ENCODE measurements at places on chromosomes 4 and X.
A peak's percentile ranks its signal among the peaks of the same experiment; 100 is the strongest.

DNA sequence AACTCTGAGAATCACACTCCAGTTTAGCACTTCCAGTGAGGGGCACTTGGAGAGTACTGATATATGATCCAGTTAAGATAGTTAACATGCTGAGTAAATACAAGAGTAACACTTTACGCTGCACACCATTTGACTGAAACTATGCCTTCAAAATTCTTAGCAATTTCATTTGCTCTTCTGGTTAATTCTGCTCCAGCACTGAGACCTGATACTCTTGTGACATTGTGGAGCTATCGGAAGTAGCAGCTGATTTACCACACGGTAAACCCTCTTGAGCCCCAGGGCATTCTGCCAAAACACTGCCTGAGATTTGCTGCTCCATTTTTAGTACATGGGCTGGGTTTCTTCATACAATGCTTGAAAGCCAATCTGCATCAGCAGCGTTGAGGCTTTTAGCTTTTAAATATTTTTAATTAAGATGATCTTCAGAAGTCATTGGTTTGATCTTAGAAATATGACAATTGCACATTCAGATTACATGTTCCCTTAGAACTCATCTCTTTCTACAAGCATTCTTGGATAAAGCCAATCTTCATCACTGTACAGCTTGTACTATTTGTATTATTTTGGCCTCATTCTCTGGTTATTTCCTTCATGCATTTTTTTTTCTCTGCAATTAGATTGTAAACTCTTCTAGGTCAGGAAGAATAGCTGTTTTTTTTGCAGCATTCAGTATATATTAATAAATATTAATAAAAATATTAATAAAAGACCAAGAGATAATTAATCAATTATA is 67.8 kb upstream of the ETNPPL start:
- no peaks in the 10 kb centered on the region for H3K36me3 ChIP-seq
- no peaks in the 10 kb centered on the region for H3K4me1 ChIP-seq
- no peak overlapping the region for H3K27ac ChIP-seq
- no peak for DNase-seq
- H3K27me3 ChIP-seq = peaks cover 6% of the 10 kb centered on the region

DNA sequence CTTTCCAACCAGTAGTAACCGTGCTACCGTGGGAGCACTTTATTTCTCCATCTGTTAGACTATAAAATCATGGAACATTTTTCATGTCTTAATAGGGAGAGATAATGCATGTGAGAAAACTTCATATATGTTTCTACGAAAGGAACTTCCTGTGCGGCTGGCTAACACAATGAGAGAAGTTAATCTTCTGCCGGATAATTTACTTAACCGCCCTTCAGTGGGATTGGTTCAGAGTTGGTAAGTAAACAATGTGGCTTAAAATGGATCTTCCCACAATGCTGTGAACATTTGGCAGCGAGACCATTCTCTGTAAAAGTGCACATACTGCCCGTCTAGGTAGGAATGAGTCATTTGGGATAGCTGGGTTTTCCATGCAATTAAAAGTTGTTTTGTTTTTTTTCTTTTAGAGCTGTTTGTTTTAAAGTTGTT is 29.6 kb downstream of the PDK3 start:
- peaks cover 16% of the 10 kb centered on the region for H3K4me1 ChIP-seq
- peaks cover 3% of the 10 kb centered on the region for H3K36me3 ChIP-seq
- H3K27me3 ChIP-seq = no peaks in the 10 kb centered on the region
- H3K4me3 ChIP-seq = no peak overlapping the region
- peak overlapping the region; percentile 38 for H3K27ac ChIP-seq

DNA sequence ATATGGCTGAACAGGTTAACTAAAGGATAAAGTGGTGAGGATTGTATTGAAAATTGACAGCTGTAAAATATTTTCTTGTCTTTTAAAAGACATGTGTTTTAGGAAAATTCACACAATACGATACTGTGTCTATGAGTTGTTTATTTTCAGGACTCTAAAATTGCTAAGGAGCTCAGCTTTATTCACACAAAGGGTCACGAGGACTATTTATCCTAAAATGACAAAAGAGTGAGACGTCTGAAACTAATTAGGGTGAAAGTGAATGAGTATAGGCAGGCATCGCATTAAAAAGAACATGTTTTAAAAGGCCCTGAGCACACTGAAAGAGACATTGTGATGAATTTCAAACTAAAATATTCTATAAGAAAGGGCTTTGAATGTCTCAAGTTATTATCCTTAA is 304.7 kb downstream of the SH2D1A start:
- no peak overlapping the region for H3K27ac ChIP-seq
- no peaks in the 10 kb centered on the region for H3K36me3 ChIP-seq
- no peaks in the 10 kb centered on the region for H3K4me1 ChIP-seq
- H3K4me3 ChIP-seq = no peak overlapping the region
- no peaks in the 10 kb centered on the region for H3K27me3 ChIP-seq
- DNase-seq = no peak

- no peak overlapping the region for H3K4me3 ChIP-seq
- H3K4me1 ChIP-seq = no peaks in the 10 kb centered on the region
- no peak for DNase-seq
- H3K27ac ChIP-seq = no peak overlapping the region
Measured at GRCh38 chr4:118047043-118047442, 12.8 kb downstream of the NDST3 start.

DNA sequence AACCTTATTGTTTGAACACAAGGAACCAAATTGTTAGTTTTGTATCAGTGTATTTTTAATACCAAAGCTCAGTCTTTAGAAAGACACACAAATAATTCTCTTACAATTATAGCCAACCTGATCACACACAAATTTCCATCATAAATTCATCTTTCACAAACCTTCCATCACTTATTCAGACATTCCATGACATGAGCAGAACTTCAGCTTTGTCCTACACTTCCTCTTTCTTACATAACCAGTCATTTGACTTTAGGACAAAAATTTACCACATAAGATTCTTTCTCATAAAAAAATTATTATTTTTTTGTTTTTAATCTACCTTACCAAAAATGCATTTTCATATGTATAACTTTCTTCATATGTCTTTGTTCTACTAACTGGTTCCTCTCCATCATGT is 312.2 kb downstream of the GALNTL6 start:
- H3K4me3 ChIP-seq = no peak overlapping the region
- H3K27ac ChIP-seq = no peak overlapping the region
- H3K36me3 ChIP-seq = no peaks in the 10 kb centered on the region
- no peaks in the 10 kb centered on the region for H3K27me3 ChIP-seq

GRCh38 chrX:150313514-150313913 is 49.6 kb upstream of the MAMLD1 start:
- DNase-seq = no peak
- no peaks in the 10 kb centered on the region for H3K27me3 ChIP-seq
- H3K36me3 ChIP-seq = no peaks in the 10 kb centered on the region
- no peak overlapping the region for H3K27ac ChIP-seq
- no peak overlapping the region for H3K4me3 ChIP-seq

GRCh38 chr4:109648266-109648996 is 54.8 kb downstream of the CASP6 start:
- H3K27ac ChIP-seq = peak overlapping the region; percentile 82
- H3K36me3 ChIP-seq = no peaks in the 10 kb centered on the region
- peak; percentile 30 for DNase-seq
- H3K27me3 ChIP-seq = no peaks in the 10 kb centered on the region
- peaks cover 32% of the 10 kb centered on the region for H3K4me1 ChIP-seq

DNA sequence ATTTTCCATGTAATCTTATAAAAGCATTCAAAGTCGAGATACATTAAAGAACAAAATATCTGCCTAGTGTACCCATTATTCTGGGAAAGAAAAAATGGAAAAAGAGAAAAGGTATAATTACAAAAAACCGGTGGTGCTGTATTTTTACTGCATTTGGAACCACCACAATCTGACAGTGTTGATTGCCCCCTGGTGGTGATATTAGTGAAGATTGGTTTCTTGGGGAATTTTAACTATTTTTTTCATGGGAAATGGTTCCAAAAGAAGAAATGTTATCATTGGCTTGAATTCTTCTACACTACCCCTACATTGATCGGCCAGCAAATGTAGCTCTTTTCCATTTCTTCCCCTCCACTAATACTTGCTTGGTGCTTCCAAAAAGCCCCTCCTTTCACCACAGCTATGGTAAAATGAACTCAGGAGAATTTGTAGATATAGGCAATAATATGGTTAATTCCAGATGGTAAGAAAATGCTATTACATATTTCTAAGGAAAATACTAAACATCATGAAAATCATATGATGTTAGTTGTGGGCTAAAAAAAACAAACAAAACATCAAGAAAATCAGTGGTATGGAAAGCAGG is 50.0 kb downstream of the COX18 start:
- H3K36me3 ChIP-seq = no peaks in the 10 kb centered on the region
- no peak overlapping the region for H3K4me3 ChIP-seq
- no peaks in the 10 kb centered on the region for H3K4me1 ChIP-seq
- DNase-seq = no peak
- peaks cover 4% of the 10 kb centered on the region for H3K27me3 ChIP-seq
- H3K27ac ChIP-seq = no peak overlapping the region

DNA sequence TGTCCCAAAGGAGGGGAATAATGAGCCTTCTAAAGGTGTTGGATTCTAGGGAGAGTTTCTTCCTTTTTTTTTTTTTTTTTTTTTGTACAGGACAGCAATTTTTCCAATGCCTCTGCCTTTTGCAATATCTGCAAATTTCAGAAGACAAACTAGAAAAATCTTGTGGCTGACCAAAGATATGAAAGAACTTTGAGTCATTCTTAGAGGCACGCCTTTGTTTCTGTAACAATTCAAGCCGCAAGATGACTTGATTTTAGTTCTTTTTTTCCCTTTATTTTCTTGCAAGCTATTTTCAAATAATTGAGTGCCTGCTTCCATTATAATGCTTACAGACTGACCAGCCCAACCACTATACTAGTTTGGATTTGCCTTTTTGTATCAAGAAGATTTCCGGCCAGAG is 47.6 kb upstream of the UXT start:
- no peaks in the 10 kb centered on the region for H3K27me3 ChIP-seq
- H3K4me1 ChIP-seq = no peaks in the 10 kb centered on the region
- H3K4me3 ChIP-seq = no peak overlapping the region
- no peak for DNase-seq
- H3K36me3 ChIP-seq = no peaks in the 10 kb centered on the region

DNA sequence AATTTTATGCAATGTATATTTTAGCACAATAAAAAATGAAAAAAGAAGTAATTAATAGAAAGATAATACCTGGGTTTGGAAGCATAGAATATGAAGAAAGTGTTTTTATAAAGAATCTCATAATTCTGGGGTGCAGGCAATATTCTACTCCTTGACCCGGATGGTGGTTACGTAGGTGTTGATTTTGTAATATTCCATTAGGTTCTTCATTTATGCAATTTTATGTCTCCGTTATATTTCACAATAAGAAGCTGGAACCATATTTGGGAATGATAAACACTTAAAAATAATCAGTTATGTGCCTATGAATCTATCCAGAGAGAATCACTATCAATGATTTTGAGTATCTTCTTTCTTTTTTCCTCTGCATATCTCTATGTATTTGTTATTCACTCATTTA is 38.5 kb downstream of the CHRNA9 start:
- no peaks in the 10 kb centered on the region for H3K36me3 ChIP-seq
- no peak overlapping the region for H3K4me3 ChIP-seq
- H3K27ac ChIP-seq = no peak overlapping the region

DNA sequence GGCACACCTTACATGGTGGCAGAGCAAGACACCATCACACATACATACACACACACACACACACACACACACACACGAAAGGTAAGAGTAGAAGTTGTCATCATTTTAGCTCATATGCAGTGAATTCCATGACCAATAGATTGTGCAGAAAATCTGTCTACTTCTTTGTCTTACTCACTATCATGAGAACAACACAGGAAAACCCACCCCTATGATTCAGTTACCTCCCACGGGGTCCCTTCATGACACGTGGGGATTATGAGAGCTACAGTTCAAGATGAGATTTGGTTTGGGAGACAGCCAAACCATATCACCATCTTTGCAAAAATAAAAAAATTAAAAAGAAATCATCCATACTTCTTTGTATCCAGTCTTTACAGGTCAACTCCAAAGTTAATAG is 221.1 kb downstream of the BMPR1B start:
- H3K4me1 ChIP-seq = no peaks in the 10 kb centered on the region
- H3K27ac ChIP-seq = no peak overlapping the region
- H3K27me3 ChIP-seq = no peaks in the 10 kb centered on the region
- H3K4me3 ChIP-seq = no peak overlapping the region
- no peak for DNase-seq

DNA sequence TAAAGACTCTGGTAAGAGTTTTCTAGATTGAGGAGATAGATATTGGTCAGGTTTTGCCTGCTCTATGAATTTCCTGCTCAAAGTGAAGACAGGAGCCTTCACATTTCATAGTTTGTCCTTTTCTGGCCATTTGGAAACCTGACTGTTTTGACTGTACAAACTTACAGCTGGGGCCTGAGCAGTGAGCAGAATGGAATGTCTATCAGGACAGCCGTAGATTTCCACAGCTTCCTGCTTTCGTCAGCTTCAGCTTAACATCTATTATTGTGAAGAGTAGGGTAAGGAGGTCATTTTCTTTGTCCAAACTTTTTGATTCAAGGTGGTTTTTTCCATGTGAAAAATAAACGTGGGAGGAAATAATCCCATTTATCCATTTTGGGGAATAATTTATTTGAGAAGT is 124.3 kb upstream of the DIPK2B start:
- H3K4me3 ChIP-seq = no peak overlapping the region
- H3K27me3 ChIP-seq = no peaks in the 10 kb centered on the region
- H3K27ac ChIP-seq = no peak overlapping the region
- no peak for DNase-seq
- H3K4me1 ChIP-seq = no peaks in the 10 kb centered on the region

- H3K4me1 ChIP-seq = no peaks in the 10 kb centered on the region
- no peaks in the 10 kb centered on the region for H3K36me3 ChIP-seq
- no peak overlapping the region for H3K27ac ChIP-seq
- no peak overlapping the region for H3K4me3 ChIP-seq
- DNase-seq = no peak
- no peaks in the 10 kb centered on the region for H3K27me3 ChIP-seq
Measured at GRCh38 chr4:3329887-3330286, 37.1 kb downstream of the RGS12 start.

- DNase-seq = no peak
- H3K27me3 ChIP-seq = no peaks in the 10 kb centered on the region
- H3K27ac ChIP-seq = no peak overlapping the region
- no peaks in the 10 kb centered on the region for H3K36me3 ChIP-seq
- H3K4me1 ChIP-seq = no peaks in the 10 kb centered on the region
Measured at GRCh38 chr4:56330691-56331090, 56.6 kb downstream of the AASDH start.

- peaks cover 8% of the 10 kb centered on the region for H3K27me3 ChIP-seq
- no peaks in the 10 kb centered on the region for H3K4me1 ChIP-seq
- H3K27ac ChIP-seq = no peak overlapping the region
- DNase-seq = no peak
- no peak overlapping the region for H3K4me3 ChIP-seq
Measured at GRCh38 chr4:15912236-15912635, 26.3 kb downstream of the FGFBP1 start.

DNA sequence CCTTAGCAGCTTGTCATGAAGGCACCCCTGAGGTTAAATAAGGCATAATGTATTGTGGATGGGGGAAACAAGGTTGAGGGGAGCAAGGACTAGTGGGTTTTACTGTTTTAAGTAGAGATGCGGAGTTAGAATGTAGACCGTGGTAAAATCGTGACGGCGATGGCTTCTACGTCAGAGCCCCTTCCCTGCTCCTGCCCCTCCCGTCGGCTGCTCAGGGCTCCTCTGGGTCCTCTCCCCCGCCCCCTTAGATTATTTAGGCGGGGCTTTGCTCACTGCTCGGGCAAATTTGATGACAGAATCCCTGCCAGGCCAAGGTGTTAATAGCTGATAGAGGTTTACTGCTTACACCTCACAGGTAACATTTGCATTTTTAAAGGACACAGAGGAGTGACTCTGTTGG is 2.3 kb downstream of the FRMPD3 start:
- no peak for DNase-seq
- peaks cover 19% of the 10 kb centered on the region for H3K27me3 ChIP-seq
- no peaks in the 10 kb centered on the region for H3K36me3 ChIP-seq
- peak overlapping the region; percentile 42 for H3K4me3 ChIP-seq
- peaks cover 38% of the 10 kb centered on the region for H3K4me1 ChIP-seq

GRCh38 chr4:98530572-98530971 is 127.8 kb downstream of the TSPAN5 start:
- no peaks in the 10 kb centered on the region for H3K27me3 ChIP-seq
- H3K4me1 ChIP-seq = no peaks in the 10 kb centered on the region

Measured in T-cell (primary cell).